ENCODE measurements at places on chromosomes 7 and 10. TPM values are rescaled to one million over a fixed set of nuclear protein-coding genes. Genes with fewer than 3 reads are reported as not detected.
A peak's percentile ranks its signal among the peaks of the same experiment; 100 is the strongest.

- peaks cover 3% of the 10 kb centered on the region for H3K36me3 ChIP-seq
- no peak overlapping the region for H3K4me3 ChIP-seq
These were observed 77.7 kb upstream of the GNA12 start for GRCh38 chr7:2921653-2922347.

DNA sequence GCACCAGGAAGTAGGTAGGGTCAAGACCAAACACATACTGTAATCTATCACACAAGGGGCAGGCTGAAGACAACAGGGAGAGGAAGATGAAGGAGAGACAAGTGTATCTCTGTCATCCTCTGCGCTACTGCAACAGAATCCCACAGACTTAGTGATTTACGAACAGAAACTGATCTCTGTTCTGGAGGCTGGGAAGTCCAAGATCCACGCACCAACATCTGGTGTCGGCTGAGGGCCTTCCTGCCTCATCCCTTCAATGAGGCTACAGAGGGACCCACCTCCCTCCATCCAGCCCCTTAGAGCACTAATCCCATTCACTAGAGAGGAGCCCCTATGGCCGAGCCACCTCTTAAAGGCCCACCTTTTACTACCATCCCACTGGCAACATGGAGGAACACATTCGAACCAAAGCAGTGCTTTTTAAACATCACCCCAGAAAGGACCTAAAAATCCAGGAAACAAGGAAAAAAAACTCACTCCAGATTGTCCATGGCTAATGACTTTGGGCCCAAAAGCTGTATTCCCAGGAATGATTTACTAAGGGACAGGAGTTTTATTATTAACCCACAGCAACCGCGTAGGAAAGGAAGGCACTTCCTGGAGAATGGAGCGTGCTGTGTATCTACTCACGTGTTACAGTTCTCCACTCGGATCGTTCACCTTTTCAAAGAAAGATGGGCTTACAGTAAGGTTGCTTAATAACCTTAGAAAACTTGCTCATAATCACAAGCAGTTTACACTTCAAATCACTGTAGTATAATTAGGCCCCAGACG lies 4.2 kb downstream of the BNIP3 start:
- DNase-seq = no peak
- H3K27me3 ChIP-seq = peaks cover 1% of the 10 kb centered on the region
- peaks cover 23% of the 10 kb centered on the region for H3K4me1 ChIP-seq
- H3K36me3 ChIP-seq = peaks cover 3% of the 10 kb centered on the region
- no peak overlapping the region for H3K27ac ChIP-seq

The NKX1-2 gene
- 0.77 TPM for total RNA-seq

The MYOZ1 gene
- total RNA-seq = 4.0 TPM

The DPP6 gene
- 1.4 TPM for total RNA-seq

- peak; percentile 54 for DNase-seq
- H3K27me3 ChIP-seq = peaks cover 7% of the 10 kb centered on the region
- H3K27ac ChIP-seq = no peak overlapping the region
These were observed 299.6 kb upstream of the NFE2L3 start for GRCh38 chr7:25852211-25852938.

- no peaks in the 10 kb centered on the region for H3K27me3 ChIP-seq
- H3K36me3 ChIP-seq = no peaks in the 10 kb centered on the region
- DNase-seq = no peak
- no peaks in the 10 kb centered on the region for H3K4me1 ChIP-seq
These were observed 266.3 kb downstream of the PPP1R3A start for GRCh38 chr7:113652501-113652900.

- peaks cover 19% of the 10 kb centered on the region for H3K27me3 ChIP-seq
- H3K4me1 ChIP-seq = peaks cover 9% of the 10 kb centered on the region
- no peak within 1 kb of the TSS for H3K27ac ChIP-seq
- DNase-seq = peak; percentile 33
- peak within 1 kb of the TSS; percentile 87 for H3K4me3 ChIP-seq
- H3K36me3 ChIP-seq = peaks cover 6% of the 10 kb centered on the region
These were observed at the start of gene PFKP for GRCh38 chr10:3067118-3067858. PFKP (plus strand) TSS chr10:3067548; CDS start chr10:3067596, 48 bp downstream.

The FLNC gene
- 7.7 TPM for total RNA-seq
